Hematopoietic multipotent progenitor cell treated with erythropoietin and hydrocortisone succinate and interleukin-3 and kit ligand, for 6 days (in vitro differentiated cells): ENCODE measurements at places on chromosomes 5 and 9.
A peak's percentile ranks its signal among the peaks of the same experiment; 100 is the strongest.

DNA sequence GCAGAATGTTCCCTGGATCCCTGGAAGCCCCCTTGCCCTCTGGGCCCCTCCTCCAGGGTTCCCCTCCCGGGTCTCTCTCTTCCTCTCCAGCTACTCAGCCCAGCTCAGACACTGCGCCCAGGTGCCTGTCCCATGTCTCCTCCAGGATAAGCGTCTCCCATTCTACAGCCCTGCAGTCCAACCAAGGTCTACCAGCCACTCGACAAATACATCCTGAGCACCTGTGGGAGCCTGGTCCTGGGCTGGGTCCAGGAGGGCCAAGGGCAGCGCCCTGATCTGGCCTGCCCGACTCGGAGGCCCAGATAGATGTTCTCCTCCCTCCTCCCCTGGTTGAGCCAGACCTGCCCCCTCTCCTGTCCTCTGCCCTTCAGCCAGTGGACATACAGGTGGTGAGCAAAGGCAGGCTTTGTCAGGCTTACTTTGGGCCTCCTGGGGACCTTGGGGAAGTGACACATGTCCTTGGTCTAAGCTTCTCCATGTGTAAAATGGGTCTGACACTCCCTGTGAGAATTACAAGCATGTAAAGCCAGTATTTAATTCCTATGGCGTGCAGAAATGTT lies 1.4 kb downstream of the FLT4 start:
- DNase-seq, result no peak

DNA sequence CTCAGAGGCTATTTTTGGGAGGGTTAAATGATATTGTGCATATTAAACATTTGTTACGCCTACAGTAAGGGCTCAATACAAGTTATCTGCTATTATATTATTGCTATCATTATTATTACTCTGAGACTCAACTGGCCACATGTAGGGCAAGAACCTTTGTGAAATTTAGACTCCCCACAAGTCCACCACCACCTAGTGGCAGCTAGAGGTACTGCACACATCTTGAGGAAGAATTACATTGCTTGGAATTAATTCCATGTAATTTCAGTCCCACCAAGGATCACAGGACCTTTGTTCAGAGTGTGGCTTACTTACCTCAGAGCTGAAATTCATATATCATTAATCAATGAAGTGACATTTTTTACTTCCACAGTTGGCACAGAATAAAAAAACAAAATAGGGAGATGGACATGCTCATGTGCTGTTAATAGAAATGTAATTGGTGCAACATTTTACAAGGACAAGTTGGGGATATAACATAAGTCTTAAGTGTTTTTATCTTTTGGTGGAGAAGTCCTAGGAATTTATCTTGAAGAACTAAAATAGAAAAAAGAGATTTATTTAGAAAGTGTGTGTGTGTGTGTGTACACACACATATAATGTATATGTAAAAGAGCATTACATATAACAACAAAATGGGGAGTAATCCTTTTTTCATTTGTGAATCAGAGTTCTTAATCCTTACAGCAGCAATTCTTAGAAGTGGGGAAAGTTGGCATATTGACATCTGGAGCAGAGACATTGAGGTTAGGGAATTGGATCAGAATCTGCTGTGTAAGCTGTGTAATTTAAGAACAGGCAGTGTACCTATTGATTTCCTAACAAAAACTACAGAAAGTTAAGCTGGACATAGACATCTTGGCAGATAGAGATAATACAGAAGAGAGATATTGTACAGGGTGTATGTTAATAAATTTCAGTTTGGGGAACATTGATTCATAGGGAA lies 11.2 kb downstream of the MSANTD3 start:
- peak; percentile 86 for DNase-seq

DNA sequence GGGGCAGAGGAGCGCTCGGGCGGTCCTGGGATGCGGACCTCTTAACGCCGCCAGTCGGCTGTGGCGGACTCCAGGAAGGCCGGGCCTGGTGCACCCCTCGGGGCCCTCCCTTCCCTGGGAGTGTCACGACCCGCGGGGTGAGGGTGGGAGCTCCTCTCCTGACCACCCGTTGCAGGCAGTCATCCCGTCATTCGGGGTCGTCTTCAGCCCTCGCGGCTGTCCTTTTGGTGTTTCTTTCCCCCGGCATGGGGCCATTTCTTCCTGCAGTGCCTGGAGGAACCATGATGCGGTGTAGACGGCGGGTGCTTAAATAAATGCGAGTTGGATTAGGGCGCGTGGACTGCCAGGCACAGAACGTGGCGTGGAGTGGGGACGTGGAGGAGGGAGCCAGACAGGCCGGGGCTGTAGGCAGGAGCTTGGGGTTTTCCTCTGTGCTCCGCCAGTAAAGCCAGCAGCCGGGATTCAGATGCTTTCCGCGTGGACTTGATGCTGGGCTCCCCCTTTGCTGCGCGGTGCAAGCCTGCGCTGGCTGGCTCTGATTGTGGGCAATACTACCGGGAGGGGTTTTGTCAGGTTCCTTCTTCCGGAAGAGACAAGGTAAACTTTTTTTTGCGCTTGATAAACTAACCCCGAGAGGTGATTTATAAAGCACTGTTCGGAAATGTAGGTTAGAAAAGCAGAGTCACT lies 868 bp downstream of the KDM4C start:
- peak; percentile 73 for DNase-seq

DNA sequence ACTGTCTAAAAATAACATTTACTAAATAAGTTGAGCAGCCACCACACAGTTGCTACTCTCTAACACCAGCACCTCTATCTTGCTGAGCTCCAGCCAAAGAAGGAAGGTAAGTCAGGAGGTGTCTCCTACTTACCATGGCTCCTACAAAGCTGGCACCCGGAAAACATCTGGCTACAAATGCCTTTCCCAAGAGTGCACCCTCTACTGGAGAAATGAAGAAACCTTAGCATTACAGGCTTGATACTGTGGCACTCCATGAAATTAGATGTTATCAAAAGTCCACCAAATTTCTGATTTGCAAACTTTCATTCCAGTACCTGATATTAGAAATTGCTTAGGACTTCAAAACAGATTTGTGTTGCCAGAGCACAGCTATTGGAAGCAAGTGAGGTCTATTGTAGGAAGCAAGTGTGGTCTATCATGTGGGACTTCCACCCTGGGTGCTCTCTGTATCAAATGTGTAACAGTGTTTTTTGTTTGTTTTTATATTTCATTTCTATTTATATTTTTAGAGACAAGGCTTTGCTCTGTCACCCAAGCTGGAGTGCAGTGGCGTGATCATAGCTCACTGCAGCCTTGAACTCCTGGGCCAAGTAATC lies 25.7 kb upstream of the RFK start:
- DNase-seq, result peak; percentile 63

- peak; percentile 42 for DNase-seq
These were observed 6.7 kb upstream of the BRINP1 start for GRCh38 chr9:119375892-119376291.

DNA sequence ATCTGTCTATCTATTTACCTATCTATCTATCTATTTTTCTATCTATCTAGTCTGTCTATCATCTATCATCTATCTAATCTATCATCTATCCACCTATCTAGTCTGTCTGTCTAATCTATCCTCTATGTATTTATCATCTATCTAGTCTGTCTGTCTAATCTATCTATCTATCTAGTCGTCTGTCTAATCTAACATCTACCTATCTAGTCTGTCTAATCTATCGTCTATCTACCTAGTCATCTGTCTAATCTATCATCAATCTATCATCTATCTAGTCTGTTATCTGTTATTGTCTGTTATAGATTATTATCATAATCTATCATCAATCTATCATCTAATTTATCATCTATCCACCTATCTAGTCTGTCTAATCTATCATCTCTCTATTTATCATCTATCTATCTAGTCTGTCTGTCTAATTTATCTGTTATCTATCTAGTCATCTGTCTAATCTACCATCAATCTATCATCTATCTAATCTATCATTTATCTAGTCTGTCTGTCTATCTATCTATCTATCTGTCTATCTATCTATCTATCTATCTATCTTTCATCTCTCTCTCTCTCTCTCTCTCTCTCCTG lies 80.2 kb upstream of the ZNF618 start:
- no peak for DNase-seq

- no peak for DNase-seq
These were observed 16.0 kb upstream of the TMEM171 start for GRCh38 chr5:73104326-73104725.

GRCh38 chr9:68560071-68560844 lies 19.6 kb upstream of the TMEM252 start:
- peak; percentile 79 for DNase-seq

- no peak for DNase-seq
These were observed 137.4 kb downstream of the PLK2 start for GRCh38 chr5:58322453-58322852.

DNA sequence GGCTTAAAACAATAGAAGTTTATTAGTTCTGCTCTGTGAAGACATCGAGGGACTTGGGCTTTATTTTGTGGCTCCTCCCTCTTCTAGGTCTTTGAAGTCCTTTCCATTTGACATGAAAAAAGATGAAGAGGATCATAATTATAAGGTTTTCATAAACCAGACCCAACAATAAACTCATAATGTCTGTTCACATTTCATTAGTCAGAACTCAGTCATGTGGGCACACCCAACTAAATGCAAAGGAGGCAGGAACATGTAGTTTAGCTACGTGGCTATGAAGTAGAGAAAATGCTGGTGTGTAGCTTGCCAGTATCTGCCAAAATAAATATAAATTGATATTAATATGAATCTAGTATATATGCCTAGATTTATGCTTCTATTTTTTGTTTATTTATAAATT lies 393.9 kb upstream of the C9orf72 start:
- DNase-seq, result no peak

DNA sequence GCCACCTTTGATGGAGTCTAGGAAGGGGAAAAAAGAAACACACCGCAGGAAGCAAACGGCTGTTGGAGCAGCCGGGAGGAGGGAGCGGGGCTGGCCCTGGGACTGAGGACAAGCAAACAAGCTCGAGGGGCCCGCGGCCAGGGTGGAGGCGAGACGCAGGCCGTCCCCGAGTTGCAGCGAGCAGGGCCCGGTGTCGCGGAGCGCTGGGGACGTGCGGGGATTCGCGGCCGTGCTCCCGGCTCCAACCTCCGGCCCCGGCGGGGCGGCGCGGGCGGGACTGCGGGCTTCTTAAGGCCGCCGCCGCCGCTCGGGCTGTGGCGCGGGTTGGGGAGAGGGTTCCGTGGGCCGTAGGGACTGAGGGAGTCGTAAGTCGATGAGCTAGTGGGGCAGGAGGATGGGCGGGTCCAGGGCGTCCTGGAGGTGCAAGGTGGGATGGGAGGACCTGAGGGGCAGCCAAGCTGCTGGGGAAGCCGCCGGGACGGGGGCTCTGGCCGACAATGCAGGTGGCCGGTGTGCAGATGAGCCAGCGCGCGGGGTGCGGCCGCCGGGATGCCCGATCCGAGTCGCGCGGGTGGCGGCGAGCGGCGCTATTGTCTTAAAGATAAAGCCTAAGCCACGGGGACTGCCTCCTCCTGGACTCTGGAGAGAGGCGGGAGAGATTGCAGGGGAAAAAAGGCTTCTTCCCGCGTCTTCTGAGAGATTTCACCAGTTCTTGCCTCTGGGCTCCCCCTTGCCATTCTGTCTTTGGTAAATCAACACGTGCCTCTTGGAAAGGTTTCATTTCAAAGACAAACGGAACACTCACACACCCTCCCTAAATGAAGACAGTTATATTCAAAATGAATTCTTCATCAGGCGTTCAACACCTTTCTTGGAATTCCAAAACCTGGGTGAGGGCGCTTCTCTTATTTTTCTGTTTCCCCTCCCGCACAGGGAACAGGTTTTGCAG lies 1.6 kb upstream of the HAPLN1 start:
- peak; percentile 29 for DNase-seq

GRCh38 chr5:68661237-68661636 lies 432.6 kb upstream of the SLC30A5 start:
- DNase-seq, result peak; percentile 57

DNA sequence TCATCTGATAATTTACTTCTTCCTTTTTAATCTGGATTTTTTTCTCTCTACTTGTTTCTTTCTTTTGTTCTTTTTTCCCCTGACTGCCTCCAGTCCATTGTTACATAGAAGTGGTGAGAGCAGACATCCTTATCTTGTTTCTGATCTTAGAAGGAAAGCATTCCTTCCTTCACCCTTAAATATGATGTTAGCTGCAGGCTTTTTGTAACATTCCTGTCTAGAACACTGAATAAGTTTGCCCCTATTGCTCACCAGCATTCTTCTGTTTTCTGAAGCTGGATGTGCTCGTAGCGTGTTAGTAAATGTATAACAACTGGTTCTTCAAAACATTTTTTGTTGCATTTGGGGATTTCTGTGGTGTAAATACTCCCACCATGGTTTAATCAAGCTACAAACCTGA lies 136.7 kb upstream of the NFIL3 start:
- DNase-seq, result no peak

DNA sequence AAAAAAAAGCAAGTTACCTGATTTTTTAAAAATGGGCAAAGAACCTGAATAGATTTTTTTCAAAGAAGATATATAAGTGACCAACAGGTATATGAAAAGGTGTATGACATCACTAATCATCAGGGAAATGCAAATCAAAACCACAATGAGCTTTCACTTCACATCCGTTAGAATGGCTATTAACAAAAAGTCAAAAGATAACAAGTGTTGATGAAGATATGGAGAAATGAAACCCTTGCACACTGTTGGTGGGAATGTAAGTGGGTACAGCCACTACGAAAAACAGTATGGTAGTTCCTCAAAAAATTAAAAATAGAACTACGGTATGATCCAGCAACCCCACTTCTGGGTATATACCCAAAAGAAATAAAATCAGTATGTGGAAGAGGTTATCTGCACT lies 134.8 kb downstream of the UGCG start:
- DNase-seq, result no peak

DNA sequence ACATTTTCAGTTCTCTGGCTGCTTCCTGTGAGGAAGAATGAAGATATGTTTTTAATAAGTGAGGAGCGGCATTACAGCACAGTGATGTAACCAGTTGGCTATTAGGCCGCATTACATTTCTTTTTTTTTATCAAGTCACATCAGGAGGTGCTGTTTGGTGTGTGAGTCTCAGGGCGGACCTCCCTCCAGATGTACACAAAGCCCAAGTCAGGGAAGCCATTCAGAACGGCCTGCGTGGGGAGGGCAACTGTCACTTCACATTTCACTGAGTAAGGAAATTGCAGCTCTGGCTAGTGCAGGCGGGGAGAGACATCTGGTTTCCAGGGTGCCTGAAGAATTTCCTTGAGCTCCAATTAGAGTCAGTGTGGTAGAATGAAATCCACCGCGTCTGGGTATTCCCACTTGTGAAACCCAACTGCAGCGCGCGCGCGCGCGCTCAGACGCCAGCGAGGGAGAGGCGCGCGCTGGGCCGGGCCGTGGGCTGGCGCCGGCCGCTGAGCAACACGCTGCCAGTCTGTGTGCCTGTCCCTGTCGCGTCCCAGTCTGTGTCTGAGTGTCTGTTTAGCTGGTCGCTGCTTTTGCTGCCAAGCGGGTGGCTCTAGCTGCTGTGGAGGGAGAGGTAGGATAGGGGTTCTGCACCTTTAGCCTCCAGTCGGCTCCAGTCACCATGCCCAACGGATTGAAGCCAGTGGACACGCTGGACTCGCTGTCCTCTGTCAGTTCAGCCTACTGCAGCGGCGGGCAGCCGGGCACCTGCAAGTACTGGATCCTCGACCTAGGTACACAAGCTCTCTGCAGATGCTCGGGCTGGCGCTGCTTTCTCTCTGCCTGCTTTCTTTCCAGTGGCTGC lies 140.8 kb upstream of the OTULINL start:
- no peak for DNase-seq

GRCh38 chr9:72661401-72662135 lies 140.2 kb downstream of the TMC1 start:
- no peak for DNase-seq
